ENCODE measurements at places on chromosomes 5 and 9.

DNA sequence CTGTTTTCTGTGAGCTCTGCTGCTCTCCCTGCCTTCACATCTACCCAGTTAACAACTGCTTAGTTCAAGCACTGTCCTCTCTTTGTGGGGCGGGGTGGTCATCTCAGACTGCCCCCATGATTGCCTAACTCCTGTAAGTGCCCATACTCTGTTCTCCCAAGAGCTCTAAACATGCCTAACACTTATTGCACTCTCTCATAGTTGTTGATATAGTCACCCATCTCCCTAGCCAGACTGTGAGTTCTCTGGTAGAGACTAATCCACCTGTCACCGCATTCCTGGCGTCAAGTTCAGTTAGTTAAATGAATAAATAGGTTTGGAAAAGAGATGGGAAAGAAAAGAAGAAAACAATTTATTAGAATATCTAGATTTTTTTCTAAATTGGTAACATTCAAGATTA, 18.3 kb upstream of the MUSK start:
- no peak for DNase-seq

GRCh38 chr9:75454043-75454442, 365.7 kb downstream of the OSTF1 start:
- DNase-seq = no peak

GRCh38 chr5:127290019-127290945, at the start of gene MEGF10:
MEGF10 (plus strand) TSS chr5:127290796; CDS start chr5:127331309, 40,513 bp downstream.
- DNase-seq = no peak

GRCh38 chr5:157148734-157149615, 6.3 kb upstream of the MED7 start:
- peak; percentile 61 for DNase-seq

GRCh38 chr9:126532951-126533925, 80.5 kb upstream of the LMX1B start:
- DNase-seq = no peak

GRCh38 chr9:135255841-135256580, 168.5 kb downstream of the OLFM1 start:
- no peak for DNase-seq

Measured in activated CD4-positive, CD25-positive, alpha-beta regulatory T cell (primary cell).